ENCODE measurements at places on chromosomes 5 and 9.

DNA sequence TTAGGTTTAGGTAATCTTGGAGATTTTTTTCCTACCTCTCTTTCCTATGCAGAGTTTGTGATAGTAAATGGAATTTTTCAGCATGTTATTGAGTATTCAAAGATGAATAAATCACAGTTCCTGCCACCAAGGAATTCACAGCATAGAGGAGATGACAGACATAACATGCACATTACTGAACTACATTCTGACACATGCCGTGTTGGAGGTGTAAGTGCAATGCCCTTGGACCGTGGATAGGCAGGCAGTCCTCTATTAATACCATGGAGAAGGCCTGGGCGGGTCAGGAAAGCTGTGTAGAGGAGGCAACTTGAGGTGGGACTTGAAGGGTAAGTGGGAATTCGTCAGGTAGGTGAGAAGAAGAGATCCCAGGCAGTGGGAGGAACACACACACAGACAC lies 43.9 kb downstream of the MCCC2 start:
- no peak for DNase-seq

- DNase-seq = no peak
Measured at GRCh38 chr9:98328770-98329169, 73.3 kb upstream of the TBC1D2 start.

DNA sequence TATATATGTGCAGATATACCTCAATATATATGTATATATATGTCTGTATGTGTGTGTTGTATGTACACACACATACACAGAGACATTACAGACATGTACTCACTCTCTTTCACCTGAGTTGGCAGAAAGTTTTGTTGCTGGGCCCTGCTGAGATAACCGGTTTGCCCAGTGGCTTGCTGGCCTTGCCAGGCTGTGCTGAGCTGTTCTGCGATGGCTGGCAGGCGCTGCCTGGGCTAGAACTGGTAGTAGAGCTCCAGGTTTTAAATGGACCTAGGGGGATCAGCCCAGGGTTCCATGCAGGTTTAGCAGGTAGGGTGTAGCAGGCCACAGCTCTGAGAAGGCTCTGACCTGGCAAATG lies 394.3 kb downstream of the GADD45G start:
- peak; percentile 45 for DNase-seq

DNA sequence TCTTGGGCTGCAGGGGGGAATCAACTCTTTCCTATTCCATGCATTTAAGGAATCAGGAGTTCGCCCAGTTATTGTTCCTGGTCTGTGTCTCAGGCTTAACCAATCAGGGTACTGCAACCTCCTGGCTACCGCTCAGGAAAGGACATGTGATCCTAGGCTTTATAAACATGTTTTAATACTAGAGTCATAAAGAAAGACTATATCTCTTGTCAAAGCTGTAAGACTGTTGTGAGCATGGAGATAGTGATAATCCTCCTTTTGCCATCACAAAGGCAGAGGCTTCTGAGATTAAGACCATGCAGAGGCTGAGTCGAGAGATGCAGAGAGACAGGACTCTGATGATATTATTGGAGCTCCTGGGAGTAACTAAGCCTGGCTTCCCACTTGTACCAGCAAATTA lies 137.0 kb downstream of the YIPF5 start:
- no peak for DNase-seq

DNA sequence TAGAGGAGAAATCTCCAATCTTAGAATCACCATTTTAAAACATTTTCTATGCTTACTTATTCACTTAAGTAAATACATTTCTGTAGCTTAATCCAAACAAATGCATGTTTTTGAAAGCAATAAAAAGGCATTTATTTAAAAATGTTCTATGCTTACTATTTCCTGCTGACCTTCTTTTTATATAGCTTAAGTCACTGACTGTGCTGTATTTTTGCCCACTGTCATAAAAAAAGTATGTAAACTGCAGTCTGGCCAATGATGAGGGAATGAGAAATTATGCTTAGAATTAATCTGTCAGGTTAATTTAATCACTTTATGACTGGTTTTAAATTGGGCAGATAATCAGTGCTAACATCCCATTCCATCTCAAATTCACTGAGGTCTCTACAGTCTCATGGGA lies 20.1 kb downstream of the NUDT12 start:
- no peak for DNase-seq

DNA sequence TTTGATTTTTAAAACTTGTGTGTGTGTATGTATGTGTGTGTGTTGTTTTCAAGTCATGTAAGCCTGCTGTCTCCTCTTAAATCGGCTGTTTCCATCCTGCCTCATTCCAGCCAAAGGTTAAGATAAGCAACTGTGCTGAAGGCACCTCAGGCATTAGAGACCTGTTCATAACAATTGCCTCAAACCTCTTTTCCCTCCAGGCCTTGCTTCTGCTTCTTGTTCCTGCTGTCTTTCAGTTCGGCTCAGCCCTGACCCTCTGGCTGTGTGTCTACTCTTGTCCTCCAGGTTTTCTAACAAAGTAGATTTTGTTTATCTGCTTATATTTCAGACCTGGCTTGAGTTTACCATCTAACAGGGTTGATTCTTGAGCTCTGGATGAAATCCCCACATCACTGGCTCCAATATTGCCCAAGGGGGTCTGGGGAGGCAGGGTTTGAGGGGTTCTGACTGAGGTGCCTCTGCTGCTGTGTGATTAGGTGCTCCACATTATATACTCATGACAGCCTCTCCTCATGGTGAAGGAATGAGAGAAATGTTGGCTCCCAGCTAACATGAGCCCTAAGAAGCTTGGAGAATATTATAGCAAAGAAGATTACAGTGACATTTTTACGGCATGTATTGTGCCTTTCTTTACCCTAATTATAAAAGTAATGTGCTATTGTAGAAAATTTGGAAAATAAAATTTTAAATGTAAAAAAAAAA lies 229.7 kb upstream of the PIK3R1 start:
- DNase-seq = no peak

DNA sequence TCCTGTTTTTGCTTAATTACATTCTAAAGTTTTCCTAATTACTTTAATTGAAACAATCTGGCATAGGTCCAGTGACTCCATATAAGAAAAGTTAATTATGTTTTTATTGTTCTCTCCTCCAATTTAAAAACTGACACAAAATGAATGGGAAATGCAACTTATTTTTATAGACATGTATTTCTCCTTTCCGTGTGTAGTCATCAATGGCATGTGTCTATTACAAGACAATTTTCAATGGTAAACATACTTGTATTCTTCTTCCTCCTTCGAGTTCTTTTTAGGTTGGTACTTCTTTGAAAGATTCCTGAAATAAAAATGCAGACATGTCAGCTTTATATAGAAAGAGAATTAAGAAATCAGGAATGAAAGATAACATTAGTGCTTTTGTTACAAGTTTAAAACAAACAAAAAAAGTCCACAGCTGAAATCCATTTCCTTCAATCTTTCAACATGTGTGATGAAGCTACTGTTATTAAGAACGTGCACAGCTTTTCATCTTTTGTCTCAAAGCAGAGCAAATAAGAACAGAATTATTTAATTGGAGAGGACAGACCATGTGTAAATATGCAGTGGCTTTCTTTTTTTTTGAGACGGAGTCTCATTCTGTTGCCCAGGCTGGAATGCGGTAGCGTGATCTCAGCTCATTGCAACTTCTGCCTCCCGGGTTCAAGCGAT lies 63.8 kb downstream of the FNBP1 start:
- DNase-seq = no peak

- no peak for DNase-seq
Measured at GRCh38 chr5:134552301-134552700, 26.8 kb downstream of the JADE2 start.

DNA sequence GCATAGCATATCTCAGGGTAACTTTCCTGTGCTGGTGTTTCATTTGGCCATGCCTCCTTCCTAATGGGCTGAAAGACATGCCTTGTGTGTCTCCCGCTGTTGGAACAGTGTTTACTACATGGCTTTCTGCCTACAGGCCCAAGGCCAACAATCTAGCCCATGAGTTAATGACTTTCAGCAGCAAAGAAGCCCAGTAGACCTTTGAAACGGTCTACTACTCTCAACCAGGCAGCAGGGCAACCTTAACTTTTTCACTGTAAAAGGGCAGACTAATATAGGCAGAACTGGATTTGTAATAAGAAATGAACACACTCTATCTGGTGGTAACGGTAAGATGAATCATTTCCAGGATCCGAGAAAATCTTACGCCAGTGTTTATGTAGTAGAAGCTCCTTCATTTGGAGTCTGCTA lies 21.0 kb downstream of the C5orf15 start:
- no peak for DNase-seq

DNA sequence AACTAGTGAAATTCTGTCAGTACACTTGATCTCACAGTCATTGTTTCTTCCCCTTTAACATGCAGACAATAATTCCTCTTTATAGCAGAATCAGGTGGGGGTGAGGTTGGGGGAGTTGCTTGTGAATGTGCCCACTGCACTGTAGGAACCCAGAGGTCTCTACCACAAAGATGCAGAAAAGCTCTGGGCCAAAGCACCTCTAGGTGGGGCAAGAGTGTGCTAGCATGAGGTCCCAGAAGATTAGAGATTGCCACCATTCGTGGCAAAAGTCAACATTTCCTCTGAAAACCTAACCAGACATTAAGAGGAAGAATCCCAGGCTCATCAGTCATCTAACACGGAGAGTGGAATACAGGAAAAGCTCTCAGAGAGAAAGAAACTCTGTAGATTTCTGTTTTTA lies 74.5 kb downstream of the PTCD2 start:
- no peak for DNase-seq

GRCh38 chr5:140647042-140647419 lies 399 bp downstream of the NDUFA2 start:
- DNase-seq = no peak

GRCh38 chr9:5502553-5502952 lies 7.8 kb upstream of the PDCD1LG2 start:
- no peak for DNase-seq

DNA sequence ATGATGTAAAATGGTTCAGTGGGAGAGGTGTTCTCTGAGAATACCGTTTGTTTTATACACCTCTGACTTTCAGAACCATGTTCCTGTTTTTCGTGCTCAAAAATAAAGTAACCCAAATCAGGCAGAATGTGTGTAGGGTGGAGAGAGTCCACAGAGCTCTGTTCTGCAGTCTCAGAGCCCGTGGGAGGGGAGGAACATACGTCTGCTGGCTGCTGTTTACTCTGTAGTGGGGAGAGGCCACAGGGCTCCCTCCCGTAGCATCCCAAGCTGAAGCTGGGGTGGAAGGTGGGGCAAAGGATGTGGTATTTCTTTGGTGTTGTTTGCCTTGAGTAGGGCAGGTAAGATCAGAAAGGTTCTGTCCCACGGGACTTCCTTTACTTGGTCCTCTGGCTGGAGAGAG lies 348.5 kb downstream of the DNAH5 start:
- DNase-seq = no peak

DNA sequence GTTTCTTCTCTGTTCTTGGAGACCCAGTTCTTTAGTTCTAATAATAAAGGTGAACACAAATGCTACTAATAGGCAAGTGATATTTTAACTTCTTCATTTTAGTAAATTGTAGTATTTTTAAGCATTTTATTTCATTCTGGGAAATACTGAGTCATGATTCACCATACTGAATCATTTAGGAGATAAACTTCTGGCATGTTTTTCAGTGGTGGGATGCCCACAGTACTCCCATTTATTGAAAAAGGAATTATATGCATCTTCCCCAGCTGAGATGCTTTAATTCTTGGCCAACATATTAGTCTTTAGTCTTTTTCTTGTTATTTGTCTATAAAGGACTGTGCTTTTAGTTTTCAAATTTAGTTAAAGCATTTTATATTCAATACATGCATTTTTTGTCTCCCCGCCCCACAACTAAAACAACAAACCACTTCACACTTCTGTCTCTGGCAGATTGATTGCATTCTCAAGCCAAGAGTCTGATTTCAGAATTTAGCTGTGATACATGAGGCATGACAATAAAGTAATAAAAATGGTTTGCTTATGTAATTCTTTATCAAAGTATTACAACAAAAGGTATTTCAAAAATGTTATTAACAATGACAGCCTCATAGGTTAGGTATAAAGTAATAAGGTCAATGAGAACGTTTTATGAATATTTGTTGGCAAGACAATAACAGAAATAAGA lies 125.2 kb upstream of the CDH18 start:
- DNase-seq = no peak

DNA sequence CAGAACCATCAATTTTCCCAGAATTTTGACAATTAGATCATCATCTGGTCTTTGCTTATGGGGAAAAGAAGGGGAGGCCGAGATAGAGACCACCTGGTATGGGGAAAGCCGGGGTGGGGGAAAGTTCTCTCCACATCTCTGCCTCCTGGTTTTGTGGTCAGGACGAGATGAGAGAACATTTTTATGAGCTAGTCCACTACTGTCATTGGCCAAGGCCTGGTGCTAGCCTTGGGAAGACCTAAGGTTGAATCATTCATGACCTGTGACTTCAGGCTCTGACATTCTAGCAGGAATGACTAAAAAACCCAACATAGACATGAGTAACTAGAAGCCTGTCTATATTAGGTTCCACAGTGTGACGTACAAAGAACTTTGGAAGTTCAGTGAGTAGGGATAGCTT lies 135.2 kb downstream of the PTTG1 start:
- DNase-seq = no peak

- no peak for DNase-seq
Measured at GRCh38 chr5:143156086-143156485, 247.4 kb downstream of the NR3C1 start.

DNA sequence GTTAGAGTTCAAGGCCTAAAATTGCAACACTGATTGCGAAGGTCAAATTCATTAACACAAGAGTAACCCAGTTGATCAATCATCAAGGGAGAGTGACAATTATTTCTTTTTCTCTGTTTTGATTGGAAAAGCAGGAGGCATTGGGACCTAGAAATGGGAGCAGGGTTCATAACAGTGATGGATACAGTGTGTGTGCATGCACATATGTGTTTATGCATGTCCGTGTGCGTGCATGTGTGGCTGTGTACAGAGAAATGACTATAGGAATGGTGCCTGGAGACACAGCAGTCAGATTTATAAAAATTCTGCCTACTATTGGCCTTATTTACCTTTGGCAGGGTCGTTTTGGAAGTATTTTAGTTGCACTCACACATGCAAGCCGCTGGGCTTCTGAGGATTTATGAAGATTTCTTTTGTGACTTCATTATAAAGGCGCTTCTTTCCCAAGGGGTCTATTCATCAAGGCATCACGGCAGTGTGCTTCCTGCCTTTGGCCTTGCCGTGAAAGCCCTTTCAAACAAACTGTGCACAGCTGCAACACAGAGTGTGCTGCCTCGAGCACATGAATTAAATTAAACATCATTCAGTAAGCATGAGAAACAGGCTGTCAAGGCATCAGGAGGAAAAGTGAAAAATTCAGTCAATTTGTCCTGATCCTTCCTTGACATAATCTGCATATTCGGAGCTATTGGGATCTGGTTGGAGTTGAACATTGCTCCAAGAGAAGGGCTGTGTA lies 122.8 kb upstream of the PUM3 start:
- DNase-seq = no peak

Measured in PC-9 (cell line).